NCI-H146 (cell line): ENCODE measurements at places on chromosomes 2 and 18.

DNA sequence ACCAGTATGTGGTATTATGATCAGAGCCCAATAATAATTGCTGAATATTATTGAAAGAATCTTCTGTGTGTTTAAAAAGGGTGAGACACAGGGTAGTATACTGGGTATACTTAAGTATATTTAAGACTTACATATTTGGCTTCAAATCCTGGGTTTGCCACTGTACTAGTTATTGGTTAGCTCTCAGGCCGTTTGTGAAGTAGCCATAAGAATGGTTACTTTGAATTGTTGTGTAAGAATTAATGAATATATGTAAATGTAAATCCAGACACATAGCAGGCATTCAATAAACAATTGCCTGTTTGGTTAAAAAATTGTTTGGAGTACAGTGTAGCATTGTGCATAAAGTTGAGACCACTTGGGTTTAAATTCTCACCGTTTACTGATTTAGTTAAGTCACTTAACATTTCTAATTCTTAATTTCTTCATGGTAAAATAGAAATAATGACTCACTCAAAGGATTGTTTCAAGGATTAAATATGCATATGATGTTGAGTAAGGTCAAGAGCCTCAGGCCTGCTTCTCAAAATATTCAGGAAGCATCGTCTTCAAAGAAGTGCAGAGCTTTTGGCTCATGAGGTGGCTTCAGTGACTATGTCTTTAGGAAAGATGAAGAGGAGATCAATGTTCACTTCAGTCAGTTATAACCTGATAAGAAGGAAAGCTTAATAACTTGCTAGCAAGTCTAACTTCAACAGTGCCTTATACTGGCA is 207.9 kb upstream of the NT5C1B start:
- no peak for DNase-seq

- peak; percentile 56 for DNase-seq
Measured at GRCh38 chr2:19541884-19542283, 183.5 kb upstream of the OSR1 start.

DNA sequence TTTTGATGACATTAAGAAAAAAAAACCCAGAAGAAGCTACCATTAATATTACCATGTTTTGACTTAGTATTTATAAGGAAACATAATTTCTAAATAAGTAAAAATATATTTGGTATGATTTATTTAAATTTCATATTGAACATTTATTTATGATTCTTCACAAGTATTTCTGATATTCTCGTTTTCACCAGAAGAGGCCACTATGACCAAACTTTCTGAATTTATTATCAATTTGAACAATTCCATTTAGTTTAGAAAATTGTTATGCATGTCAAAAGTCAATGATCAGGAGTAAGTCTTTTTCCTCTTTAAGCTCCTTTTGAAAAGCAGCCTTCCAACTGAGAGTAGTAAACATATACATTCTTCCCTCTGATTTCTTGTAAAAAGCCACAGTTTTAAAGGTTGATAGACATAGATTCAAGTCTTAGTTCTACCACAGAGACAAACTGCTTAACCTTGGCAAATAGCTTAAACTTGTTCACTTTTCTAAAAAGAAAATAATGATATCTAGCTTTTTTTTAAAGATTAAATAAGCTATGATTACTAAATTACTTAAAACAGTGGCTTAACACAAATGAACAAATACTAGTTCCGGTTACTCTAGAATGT is 329.9 kb downstream of the TRIB2 start:
- no peak for DNase-seq

DNA sequence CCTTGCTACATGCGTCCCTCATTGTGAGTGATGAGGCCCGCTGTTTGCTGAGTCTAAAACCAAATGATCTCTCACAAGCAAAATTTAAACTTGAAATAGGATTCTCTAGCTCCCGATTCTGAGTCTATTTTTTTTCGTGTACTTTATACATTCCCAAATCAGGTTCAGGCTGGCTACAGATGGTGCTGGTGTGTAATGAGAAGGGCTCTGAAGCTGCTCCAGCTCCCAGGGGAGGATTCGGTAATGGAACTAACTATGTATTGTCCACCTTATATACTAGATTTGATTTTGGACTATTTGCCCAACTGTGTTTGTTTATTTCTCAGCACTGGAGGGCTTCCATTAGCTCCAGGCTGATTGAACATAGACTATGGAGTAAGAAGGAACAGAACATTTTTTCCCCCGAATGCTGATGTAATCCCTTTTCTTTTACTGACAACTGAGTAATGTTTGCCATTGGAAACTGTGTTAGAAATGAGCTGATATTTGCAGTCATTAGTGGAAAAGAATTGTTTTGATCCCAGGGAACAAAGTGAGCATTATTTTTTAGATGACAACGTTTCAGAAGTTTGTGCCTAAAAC is 274.0 kb upstream of the FIGN start:
- DNase-seq: no peak

DNA sequence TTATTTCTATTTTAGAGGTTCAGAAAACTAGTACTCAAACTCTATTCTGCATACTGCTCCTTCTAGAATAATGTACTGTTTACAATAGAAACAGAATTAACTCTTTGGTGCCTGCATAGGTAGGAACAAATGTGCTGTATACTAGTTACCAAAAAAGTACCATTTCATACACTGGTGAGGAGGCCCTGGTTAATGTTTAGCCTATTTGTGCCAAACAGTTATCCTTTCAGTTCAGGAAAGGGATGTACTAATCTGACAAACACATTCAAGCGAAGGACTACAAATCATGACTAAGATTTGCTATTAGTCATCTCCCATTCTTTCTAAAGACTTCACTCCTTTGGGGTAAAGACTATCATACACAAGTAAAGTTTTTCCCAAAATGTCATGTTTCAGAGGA is 47.4 kb downstream of the EXOC6B start:
- no peak for DNase-seq

DNA sequence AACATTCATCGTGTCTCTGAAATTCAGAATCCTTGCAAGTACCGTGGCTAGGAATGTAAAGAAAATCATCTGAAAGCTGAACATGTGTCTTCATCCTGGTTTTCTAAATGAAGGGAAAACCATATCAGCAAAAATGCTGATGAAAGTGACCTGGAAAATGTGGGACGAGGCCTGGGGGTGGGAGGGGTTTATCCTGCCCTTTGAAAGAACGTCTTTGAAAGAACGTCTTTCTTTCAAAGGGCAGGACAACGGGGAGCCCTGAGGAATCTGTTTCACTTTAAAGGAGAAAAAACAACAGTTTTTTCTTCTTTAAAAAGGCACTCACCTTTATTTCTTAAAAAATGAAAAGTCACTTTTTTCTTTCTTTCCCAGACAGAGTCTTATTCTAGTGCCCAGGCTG is 185.2 kb downstream of the ALPK2 start:
- DNase-seq: no peak

DNA sequence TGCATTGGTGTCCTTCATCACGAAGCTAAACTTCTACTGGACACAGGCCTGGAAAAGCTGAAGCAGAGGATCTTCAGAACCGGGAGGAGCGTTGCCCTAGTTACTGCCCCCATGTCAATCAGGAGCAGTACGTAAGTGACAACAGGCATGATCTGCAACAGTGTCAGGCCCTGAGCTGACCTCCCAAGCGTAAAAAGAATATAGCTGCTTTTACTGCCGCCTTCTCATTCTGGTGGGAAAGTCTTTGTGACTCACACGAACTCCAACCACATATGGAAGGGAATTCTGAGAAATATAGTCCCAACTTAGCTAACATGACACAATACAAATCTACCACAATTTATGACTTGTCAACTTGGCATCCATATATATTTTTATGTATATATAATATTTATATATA is 1007.7 kb upstream of the CDH2 start:
- no peak for DNase-seq

DNA sequence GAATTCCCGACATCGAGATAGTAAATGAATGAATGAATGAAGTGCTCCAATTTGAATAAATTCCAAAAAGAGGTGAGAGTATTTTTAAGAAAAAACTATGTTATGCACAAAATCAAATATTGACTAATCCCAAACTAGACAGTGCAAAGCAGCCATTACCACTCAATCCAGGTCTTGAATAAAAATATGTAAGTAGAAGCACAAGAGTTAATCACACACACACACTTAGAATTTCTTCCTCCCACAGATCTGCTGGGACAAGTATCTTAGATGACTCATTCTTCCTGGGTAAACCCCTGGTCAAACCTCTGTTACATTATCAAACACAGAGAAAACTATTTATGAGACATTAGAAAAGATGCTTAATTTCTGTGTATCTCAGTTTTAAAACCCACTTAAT is 102.0 kb downstream of the PLA2R1 start:
- no peak for DNase-seq

DNA sequence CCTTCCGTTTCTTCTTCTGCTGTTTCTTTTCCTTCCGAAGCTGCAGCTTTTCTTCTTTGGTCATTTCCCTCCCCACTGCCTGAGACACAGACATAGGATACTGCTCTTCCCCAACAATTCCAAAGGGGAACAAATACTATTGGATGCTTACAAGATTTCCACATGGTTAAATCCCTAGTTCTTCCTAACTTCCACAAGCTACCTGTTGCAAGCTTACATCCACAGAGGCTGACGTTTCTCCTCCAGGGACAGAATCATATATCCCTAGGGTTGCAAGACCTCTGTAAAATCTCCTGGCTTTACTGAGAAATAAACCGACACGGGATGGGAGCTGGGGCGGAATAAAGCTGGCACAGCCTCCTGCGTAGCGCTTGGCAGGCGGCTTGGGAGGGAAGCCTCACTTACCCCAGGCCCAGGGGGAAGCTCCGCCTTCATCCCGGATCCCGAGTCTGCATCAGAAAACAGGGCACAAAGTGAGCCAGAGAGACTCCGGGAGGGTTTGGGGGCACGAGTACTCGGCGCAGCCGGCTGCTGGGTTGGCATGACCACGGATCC is 590 bp downstream of the EIF2B4 start:
- peak; percentile 61 for DNase-seq

- DNase-seq: no peak
Measured at GRCh38 chr2:29703336-29703735, 218.1 kb downstream of the ALK start.

GRCh38 chr2:191832668-191833067 is 14.2 kb downstream of the CAVIN2 start:
- DNase-seq: no peak

DNA sequence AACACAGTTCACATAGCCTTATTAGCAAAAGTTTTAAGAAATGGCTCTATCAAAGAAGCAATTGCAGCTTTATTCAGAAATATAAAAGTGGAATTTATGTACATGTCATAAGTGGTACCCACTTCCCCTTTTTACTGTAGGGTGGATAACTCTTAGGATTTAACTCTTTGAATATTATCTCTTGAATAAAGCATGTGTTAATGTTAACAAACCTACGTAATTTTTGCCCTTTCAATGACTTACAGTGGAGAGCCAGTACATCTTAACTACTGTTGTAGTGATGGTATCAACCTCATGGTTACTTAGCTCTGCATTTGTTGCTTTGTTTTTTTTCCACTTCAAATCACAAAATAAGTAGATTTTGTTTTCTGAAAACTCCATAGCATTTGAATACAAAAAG is 8.8 kb downstream of the NABP1 start:
- no peak for DNase-seq

GRCh38 chr18:70263336-70263735 is 25.5 kb upstream of the SOCS6 start:
- DNase-seq: no peak

DNA sequence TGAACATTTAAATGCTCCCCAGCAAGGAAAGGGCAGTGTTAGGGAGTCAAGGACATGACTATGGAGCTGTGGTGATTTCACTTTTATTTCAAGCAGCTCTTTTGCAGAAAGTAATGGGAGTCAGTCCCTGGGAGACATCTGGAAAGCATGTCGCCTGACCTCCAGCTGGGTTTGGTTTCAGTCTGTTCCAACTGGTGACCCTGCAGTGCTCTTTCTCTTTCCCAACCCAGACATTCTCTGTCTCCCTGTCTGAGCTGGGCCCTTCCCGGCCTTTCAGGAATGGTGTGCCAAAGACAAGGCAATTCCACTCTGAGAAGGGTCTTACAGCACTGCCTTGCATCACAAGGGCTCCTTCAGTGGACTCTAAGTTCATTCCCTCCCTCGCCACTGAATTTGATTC is 323.2 kb downstream of the OSR1 start:
- DNase-seq: no peak

DNA sequence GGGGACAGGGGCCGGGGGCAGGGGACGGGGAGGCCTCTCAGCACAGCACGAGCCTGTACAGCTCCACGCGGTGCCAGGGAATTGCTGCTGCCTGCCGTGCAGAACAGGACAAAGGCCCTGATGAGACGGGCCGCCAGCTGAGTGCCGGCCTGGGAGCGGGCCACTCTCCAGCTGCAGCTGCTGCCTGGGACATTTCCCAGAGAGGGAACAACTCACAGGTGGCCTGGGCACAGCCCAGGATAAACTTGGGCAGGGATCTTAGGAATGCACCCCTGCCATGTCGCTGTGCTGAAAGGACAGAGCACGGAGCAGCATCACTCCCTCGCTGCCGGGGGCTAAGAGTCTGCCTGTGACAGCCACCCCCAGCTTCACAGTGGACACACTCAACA is 38.8 kb downstream of the CENPO start:
- DNase-seq: peak; percentile 51

DNA sequence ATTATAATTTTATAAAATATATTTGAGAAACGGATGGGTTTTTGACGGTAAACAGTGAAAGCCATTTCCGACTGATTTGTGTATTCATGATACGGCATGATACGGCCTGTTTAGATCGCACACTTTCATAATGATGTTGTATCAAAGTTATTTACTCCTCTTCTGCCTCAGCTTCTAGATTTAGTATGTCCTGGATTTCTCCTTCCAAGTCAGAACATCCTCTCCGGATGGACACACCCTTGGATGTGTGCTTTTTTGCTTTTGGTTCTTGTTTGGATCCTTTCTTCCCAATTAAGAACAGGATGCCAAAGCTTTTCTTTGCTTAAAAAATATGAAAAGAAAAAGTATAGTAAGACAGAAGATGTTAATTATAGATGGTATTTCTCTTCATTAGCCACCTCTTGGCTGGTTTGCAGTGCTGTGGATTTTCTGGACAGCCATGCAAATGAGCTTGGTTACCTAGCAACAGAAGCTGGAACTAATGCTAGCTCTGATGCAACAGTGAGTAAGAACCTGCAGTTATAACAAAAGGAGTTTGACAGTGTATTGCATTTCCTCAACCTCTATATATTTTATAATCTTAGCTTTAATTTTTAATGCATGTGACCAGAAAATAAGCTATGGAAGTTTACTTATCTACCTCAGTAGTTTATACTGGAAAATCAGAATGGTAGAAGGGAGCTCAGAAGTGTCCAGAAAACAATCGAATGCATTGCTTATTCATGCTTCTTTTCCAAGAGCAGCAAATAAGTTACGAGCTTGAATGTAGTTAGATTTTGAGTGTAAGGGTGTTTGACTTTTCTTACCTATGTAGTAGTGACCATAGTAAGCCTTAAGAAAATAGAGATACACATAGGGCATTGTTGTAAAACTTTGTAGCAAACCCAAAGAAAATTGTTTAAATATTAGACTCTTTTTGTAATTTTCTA is 27.9 kb downstream of the RMND5A start:
- DNase-seq: peak; percentile 3

- DNase-seq: no peak
Measured at GRCh38 chr18:30234755-30235154, 807.8 kb downstream of the DSC3 start.

- DNase-seq: no peak
Measured at GRCh38 chr2:152154462-152154861, 21.1 kb downstream of the STAM2 start.
